ENCODE measurements at places on chromosomes 7 and 10.

DNA sequence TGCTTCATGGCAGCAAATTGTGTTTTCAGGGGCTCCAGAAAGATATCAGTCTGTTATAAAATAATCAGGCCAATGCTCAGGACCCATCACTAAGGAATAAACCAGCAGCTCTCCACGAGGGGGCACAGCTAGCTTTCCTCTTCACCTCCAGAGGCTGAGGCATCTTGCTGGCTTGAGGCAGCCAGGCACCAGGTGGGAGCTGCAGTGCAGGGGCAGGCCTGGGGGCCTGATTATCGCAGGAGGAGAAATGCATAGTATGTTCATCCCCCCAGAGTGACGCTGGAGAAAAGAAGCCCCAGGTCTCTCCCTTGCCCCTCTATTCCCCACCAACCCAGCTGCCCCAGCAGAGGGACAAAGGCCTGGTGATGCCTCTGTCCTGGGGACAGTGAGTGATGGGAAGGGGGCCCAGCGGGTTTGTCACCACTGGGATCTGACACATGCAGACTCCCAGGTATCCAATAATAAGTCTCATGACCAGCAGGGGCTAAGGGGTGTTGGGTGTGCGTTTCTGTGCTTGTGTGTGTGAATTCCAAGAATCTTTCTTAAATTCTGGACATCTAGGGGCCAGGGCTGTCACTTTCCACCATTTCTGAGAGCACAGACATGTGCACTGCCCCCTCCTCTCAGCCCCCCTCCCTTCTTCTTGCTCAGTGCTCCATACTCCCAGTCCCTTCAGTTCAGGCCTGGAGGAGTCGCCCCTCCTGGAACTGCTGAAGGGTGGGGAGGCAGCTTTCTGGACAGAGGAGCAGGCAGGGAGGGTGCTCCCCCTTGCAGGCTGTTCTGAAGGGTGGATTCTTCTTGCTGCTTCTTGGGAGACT is 128.1 kb upstream of the FAM20C start:
- ATAC-seq, result no peak

DNA sequence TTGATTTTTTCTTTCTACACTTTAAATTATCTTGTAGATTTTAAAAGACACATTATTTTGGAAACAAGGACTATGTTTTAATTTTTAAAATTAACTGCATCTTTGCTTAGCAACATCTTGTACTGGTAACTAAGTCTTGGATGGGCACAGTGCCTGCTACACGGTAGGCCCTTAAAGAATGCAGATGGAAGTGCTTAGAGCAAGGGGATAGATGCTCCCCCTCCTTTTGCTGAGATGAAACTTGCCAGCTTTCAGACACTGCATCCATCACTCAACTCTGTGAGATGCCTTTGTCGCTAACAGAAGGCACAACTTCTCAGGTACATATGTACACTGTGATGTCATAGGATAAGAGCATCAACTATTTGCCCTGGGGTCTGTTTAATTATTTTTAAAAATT is 103.9 kb downstream of the LRRC18 start:
- no peak for ATAC-seq

DNA sequence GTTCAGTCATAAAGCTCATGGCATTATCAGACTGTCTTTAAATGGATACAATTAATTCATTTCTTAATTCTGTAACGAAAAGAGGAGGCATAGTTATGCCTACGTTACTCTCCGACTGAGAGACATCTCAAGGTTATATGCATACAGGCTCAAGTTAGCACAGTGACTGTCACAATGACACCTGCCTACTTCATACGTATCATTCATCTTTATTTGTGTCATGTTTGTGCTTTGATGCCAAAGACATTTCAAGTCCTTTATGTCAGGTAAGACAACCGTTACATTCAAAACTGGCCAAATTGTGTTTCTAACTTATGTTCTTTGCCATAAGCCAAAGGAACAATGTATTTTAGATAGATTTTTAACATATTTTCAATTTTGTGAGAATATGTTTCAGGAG is 328.8 kb upstream of the NRG3 start:
- no peak for ATAC-seq

DNA sequence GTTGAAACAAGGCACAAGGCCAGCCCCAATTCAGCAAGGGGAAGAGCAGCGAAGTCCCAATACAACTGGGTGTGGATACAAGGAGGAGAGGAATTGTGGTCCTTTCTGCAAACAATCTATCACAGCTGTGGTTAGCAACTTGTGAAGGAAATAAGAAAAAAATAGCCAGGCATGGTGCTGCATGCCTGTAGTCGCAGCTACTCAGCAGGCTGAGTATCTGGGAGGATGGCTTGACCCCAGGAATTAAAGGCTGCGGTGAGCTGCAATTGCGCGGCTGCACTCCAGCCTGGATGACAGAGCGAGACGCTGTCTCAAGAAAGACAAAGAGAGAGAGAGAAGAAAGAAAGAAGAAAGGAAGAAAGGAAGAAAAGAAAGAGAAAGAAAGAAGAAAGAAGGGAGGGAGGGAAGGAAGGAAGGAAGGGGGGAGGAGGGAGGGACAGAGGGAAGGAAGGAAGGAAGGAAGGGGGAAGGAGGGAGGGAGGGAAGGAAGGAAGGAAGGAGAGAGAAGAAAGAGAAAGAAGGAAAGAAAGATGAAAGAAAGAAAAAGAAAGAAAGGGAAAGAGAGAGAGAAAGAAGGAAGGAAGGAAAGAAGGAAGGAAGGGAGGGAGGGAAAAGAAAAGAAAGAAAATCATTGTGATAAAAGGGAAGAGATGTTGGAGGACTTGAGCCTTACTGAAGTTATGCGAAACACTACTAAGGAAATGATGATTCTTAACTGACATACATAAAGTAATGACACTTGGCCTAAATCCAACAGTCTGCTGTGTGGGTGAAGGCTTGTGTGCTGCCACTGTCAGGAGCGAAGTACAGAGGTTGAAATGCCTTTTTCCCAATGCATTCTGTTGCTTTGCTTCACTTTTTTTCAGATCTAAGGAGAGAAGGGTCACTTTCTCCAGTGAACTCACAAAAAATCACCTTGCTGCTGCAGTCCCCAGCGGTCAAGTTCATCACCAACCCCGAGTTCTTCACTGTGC is 117.0 kb upstream of the STK17A start:
- ATAC-seq, result no peak
